Stimulated activated CD4-positive, alpha-beta T cell treated with anti-CD3 and anti-CD28 coated beads, TNF-alpha, amount 100 ng/mL, for 1 hour (primary cell): ENCODE measurements at places on chromosomes 5 and 9.
A peak's percentile ranks its signal among the peaks of the same experiment; 100 is the strongest.

- DNase-seq, result no peak
Observed at GRCh38 chr5:82628364-82628910, 350.3 kb upstream of the RPS23 start.

DNA sequence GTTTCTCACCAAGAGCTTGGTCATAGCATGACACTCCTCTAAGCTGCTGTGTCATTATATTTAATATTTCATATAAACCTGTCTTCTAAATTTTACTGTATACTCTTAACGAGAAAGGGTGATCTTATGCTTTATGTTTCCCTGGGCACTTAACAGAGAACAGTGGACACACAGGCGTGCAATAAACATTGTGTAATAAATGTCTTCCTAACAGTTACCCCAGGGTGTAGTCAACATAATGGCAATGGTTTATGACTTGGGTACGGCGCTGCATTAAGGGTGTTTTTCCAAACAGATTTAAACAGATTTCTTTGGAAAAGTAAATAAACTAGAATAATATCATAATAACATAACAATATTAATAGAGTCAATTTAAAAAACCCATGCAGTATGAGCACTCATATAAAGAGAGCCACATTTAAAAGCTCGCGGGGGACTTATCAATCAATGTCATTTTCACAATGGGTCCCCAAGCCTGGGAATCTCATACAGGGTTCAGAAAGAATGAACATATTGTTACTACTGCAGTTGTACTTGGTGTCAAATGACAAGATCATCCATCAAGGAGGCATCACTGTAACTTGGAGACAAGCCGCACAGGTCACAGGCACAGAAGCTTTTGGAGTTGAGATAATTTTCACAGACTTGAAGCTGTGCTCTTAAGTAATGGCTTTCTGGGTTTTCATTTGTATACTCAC is 376.4 kb downstream of the CTNND2 start:
- no peak for DNase-seq

GRCh38 chr5:60891667-60892066 is 47.6 kb upstream of the ELOVL7 start:
- no peak for DNase-seq

DNA sequence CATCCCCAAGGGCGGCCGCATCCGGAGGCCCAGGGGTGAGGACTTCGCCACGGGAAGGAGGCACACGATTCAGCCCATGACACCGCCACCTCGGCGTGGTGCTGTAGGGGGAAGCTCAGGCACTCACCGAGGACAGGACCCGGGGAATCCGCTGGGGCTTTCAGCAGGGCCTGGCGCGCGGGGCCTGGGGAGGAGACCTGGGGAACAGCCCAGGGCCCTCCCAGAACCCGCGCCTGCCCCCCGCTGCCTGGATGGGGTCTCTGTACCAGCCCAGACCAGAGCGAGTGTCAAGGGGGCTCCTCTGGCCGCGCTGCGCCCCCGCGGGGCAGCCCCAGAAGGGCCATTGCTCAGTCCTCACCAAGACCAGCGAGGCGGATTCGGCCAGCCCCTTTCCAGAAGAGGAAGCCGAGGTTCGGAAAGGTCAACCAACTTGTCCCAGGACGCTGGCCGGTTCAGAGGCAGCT is 12.8 kb downstream of the COL23A1 start:
- DNase-seq, result no peak

DNA sequence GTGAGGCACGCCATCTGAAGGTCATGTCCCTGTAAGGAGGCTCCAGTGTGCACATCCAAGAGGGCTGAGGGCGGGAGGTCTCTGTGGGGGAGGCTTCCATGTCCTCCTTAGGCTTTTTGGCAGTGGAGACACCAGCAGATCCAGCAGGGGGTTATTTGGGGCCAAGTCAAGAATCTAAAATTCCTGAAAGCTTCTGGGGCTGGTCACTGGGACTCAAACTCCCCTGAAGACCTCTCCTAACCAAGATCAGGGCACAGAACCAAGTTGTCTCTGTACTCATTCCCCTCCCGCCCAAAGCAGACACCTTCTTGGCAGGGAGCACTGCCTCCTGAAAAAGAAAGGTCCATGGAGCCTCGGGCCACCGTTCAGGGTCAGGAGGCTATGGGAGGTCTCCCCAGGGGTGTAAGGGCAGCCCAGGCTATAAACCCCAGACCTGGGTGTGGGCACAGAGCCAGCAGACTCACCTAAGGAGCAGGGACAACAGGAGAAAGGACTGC is 127.4 kb upstream of the ADRA1B start:
- no peak for DNase-seq

GRCh38 chr9:3359048-3359692 is 166.6 kb downstream of the RFX3 start:
- no peak for DNase-seq

DNA sequence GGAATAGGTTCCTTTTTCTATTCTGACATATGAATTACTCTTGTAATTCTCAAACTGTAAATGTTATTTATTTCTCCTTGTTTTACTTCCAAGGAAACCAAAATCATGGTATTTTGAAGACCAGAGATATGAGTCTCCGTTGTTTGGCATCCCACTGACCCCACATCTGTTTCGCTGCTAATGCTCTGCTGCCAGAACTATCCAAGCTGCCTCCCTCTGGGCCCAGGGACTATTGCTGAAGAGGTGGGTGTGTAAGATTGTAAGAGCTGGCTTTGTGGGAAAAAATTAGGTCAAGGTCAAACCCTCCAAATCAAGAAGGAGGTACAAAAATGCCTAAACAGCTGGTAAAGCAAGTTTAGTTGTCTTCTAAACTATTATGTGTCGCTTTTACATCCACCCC is 129.4 kb upstream of the MYO10 start:
- DNase-seq, result no peak

DNA sequence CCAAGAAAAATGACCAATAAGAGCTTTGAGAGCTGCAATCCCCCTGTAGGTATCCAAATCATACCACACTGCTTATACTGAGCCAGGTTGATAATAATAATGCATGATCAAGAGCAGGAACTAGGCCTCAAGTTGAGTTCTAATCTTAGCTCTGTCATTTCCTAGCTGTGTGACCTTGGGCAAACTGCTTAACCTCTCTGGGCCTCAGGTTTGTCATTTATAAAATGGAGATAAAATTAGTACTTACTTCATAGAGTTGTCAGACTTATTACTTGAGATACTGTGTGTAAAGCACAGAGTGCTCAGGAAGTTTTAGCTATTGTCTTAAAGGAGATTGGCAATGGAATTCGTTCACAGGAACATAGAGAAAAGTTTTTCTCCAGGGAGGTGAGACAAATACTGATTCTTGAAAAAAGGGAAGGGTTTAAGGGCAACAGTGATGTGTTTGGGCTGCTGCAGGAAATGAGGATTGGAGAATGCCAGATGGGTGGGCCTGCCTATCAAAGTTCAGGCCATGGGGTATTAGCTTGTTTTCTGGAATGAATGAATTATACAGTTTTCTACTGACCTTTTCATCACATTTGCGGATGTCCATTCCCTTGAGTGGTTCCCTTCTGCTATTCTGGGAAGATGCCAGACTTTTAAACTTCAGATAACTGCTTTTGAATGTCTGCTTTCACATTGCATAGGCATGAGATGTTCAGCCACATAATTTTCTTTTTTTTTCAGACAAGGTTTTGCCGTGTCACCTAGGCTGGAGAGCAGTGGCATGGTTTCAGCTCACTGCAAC is 10.2 kb upstream of the ATP6V0E1 start:
- no peak for DNase-seq

- DNase-seq, result no peak
Observed at GRCh38 chr5:39577529-39577928, 152.7 kb upstream of the DAB2 start.

- DNase-seq, result no peak
Observed at GRCh38 chr5:76401801-76402250, 1.3 kb upstream of the IQGAP2 start.

DNA sequence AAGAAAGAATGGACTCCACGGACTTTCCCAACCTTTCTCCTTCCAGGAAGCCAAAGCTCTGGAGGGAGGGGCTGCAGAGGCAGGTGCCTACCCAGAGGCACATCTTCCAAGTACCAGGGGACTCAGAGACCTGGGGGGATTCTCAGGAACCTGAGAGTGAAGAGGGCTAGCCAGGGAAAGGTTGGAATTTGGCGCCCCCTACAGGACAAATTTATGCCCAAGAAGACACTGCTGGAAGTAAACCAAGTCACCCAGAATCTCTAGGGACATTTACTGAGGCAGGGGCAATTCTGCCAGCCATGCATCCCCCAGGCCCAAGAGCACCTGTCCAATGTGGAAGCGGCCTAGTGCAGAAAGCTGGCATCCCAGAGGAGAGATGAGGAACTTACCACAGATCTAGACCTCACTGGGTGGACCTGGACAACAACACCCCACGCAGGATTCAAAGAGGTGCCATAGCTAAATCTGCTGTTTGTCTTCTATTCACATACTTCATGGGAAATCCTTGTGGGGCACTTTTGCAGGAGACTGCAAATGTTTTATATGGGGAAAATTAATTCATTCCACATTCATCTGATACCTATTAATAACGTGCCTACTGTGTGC is 25.9 kb upstream of the IDNK start:
- no peak for DNase-seq

DNA sequence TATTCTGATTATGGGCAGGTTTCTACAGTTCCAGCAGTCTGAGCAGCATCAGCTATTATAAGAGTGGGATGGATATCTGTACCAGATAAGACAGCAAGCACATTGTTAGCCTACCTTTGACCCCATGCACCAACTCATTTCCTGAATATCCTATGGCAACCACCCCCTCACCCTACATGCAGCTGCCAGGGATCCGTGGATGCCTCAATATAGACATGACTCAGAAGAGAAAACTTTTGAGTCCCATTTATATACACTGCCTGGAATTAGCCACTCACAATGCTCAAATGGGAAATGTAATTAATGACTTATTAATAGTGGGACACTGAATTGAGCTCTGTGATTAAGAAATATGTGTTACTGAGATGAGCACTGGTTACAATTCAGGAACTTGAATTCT is 124.4 kb downstream of the SSBP2 start:
- DNase-seq, result no peak

DNA sequence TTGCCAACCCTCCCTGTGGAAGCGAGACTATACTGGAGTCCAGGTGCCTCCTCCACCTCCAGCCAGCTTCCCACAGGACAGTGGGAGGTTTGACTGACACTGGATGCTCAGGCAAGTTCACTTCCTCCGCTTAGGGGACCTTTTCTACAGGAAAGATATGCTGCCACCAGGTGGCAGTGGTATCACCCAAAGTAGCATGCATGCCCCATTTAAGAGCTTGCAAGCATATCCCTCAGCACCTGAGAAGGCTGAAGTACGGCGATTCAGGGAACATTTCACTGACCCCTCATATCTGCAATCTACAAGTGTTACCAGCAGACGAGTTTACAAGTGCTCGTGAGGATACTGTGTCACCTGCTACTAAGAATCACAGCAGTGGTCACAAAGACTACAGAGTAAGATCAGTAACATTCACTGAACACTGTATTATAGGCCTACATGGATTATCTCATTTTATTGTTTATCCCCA is 75.5 kb downstream of the KLHL3 start:
- peak; percentile 45 for DNase-seq

GRCh38 chr5:143183989-143184388 is 219.5 kb downstream of the NR3C1 start:
- no peak for DNase-seq

DNA sequence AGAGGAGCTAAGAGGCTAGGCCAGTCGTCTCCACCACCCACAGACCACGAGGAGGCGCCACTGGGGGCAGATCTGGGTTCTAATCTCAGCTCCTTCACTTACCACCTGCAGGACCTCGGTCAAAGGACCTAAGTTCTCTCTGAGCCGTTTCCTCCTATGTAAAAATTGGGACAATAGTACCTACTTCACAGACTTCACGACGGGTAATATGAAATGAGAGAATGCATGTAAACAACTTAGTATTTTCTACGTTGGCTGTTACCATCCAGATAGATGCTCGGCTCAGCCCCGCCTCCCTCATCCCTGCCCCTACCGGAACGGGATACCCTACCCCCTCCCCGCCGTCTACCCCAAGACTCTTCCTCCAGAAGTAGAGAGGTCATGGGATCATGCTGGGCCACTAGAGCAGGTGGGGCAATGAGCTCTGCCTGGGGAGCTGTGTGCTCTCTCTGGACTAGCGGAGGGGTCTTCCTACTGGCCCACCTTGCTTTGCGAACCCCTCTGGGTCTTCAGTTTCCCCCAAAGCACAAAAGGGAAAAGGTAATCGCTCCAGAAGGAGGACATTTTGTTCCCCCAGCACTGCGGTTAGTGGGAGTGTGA is 541 bp downstream of the GNPDA1 start:
- no peak for DNase-seq

GRCh38 chr9:137423514-137424291 is 510 bp downstream of the NOXA1 start:
- DNase-seq, result no peak
